ENCODE measurements at places on chromosomes 6 and 20. TPM values are rescaled to one million over a fixed set of nuclear protein-coding genes. Genes with fewer than 3 reads are reported as not detected.
A peak's percentile ranks its signal among the peaks of the same experiment; 100 is the strongest.

GRCh38 chr20:39825950-39826349 is 863.1 kb downstream of the MAFB start:
- DNase-seq, result no peak

- DNase-seq, result no peak
These were observed 736 bp downstream of the FAM217B start for GRCh38 chr20:59940956-59941294.

DNA sequence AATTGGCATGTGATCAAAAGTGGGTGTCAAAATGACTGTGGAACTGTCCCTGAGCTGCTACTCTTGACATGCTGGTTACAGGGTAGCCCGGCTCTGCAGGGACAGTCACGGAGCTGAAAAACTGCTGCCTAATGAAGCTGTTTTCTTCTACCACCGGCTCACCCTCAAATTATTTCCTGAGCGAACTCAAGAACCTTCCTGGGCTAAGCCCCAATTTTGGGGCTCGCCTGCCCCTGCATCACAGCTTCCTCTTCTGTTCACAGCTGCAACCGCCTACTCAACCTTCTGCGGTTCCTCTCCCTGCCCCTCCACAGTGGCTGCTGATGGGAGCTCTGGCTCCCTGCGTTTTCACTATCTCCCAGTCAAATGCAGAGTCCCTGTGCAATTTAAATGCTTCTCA is 110.8 kb upstream of the MLN start:
- DNase-seq, result no peak

- no peak for DNase-seq
These were observed 12.8 kb downstream of the RAMACL start for GRCh38 chr6:166573511-166574216.

- DNase-seq, result no peak
These were observed 40.9 kb downstream of the GSTA4 start for GRCh38 chr6:52953911-52954839.

GRCh38 chr6:162942866-162943265 is 215.1 kb downstream of the PACRG start:
- DNase-seq, result no peak

SPTLC3 gene
- 1.9 TPM for total RNA-seq

DNA sequence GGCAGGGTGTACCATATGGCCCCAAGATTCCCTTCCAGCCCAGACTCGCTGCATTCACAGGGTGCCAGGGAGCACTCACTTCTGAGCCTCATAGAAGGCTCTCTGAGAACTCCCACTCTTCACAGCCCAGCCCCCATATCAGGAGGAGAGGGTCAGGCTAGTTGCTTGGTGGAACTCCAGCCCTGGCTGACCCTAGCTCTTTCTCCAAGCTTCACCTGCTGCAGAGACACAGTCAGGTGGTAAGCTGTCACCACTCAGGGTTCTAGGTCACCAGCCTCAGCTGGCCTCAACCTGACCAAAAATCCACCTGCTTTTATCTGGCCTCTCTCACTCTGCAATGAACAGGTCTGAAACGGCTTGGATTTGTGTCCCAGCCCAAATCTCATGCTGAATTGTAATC is 162.7 kb upstream of the MLN start:
- no peak for DNase-seq

SPATA25 gene
- 1.8 TPM for total RNA-seq

DLL1 gene
- 13.0 TPM for total RNA-seq

CLVS2 gene
- total RNA-seq, result 0.19 TPM

GRCh38 chr6:41594326-41594725 is 43.9 kb upstream of the MDFI start:
- DNase-seq, result no peak

- DNase-seq, result peak; percentile 62
These were observed 13.8 kb downstream of the CCN5 start for GRCh38 chr20:44728801-44729443.

GRCh38 chr6:46217671-46218131 is 46.9 kb upstream of the ENPP5 start:
- DNase-seq, result no peak

RIN2 gene
- total RNA-seq, result 61.4 TPM

NRSN1 gene
- total RNA-seq, result not detected

KCNB1 gene
- 1.9 TPM for total RNA-seq

GRCh38 chr6:164021589-164022250 is 607.2 kb downstream of the QKI start:
- DNase-seq, result no peak

GRCh38 chr20:34249291-34249690 is 8.1 kb downstream of the ASIP start:
- no peak for DNase-seq

All from heart right ventricle (tissue), 16 donors.